ENCODE measurements at places on chromosomes 2 and 18. TPM values are rescaled to one million over a fixed set of nuclear protein-coding genes. Genes with fewer than 3 reads are reported as not detected.

Gene OTOS
- not detected for total RNA-seq

Gene FAP
- total RNA-seq: 0.76 TPM

Gene SAG
- total RNA-seq: not detected

Gene ANKMY1
- 28.6 TPM for total RNA-seq

Gene IL1R2
- 1.4 TPM for total RNA-seq

Gene CHRND
- not detected for total RNA-seq

Gene STARD6
- not detected for total RNA-seq

Gene CFAP221
- not detected for total RNA-seq

Measured in T-helper 1 cell treated with Interleukin-12 subunit alpha and Interleukin-12 subunit beta and Interleukin-4 antibody, amounts not matched to agents 30 ng/mL and 1 ng/mL, for 36 hours (primary cell).